NCI-H2107 (cell line): ENCODE measurements at places on chromosomes 6 and 20.

GRCh38 chr6:150373260-150373701 is 4.5 kb downstream of the IYD start:
- no peak for DNase-seq

GRCh38 chr6:61886608-61887259 is 399.3 kb downstream of the KHDRBS2 start:
- DNase-seq, result no peak

GRCh38 chr6:21598674-21599023 is 5.1 kb downstream of the SOX4 start:
- no peak for DNase-seq

- DNase-seq, result no peak
Observed at GRCh38 chr6:100479179-100480035, 14.7 kb upstream of the SIM1 start.

DNA sequence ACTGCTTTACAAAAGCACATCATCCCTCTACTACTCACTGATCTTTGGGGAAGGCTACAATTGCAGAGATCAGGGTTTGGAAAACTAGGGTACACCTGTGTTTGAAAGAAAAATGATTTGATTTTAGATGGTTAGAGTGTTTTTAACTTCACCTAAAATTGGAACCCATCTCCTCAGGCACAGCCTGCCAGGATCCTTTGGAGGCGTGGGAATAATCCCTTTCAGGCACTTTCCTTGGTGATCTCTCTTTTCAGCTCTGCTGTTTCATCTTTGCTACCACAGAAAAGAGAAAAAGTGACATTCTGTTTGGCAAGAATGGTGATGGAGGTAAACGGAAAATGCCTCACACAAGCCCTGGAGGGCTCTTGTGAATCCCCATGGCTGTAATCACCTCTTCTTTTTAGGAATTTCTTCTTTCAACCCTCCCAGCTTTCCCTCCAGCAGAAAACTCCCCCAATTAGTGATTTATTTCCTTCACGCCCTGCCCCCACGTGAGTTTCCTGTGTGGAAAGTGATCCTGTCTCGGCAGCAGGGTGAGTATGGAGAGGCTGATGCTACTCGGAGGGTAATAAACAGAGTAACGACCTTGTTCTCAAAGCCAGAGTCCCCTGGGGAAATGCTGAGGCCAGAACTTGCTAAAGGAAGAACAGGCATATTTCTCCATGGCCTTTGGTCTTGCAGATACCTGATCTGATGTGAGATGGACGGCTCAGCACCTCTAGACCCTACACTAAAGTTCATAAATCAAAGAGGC is 9.2 kb downstream of the KCNG1 start:
- no peak for DNase-seq

DNA sequence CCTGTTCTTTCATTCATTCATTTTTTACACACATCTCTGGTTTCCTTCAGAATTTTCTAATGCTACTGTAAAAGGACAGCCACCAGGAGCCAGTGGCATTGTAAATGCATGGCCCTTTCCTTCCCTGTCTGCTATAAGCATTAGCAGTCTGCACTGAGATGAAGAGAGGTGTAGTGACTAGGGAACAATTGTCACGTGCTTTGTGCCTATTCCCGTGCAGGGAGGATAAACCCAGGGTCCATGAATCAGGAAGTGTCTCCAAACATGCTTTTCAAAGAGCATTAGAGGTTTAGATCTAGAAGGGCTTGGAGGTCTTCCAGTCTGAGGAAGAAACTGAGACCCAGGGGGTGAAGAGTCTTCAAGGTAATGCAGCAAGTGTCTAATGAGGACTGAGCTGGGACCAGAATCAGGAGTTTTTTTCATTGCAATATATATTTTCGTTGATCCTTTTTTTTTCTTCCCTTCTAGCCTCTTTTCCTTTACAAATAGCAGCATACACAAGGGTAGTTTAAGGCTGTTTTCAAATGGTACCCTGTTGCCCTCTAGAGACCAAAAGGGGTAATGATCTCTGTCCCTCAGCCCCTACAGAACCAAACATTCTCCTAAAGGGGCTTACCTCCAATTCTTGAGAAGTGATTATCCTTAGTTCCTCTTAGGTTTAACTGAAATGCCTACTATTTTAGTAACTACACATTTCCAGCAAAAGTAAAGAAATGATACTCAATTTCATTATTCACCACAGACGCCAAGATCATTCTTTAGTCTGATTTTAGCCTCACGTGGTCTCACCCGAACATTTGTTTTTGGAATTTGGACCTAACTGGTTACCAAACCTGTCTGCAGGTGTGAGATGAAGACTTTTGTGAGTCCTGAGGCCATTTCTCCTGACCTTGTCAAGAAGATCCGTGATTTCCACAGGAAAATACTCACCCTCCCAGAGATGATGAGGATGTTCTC is 6.6 kb downstream of the TRIM15 start:
- no peak for DNase-seq

DNA sequence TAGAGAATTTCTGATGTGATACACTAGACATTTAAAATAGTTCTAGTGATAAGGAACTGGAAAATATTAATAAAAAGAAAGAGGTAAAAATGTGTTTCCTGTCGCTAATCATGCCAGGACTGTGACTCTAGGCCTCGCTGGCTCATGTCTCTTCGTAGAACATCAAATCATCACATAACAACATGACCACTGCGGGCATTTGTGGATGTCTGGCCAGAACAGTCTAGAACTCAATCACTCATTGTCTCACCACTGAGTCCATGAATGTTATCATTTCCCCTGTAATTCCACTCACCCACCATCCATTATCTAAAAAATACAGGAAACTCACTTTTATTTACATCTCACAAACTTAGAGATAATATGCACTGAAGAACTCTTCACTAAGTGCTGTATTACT is 3.4 kb downstream of the HMGN3 start:
- no peak for DNase-seq

DNA sequence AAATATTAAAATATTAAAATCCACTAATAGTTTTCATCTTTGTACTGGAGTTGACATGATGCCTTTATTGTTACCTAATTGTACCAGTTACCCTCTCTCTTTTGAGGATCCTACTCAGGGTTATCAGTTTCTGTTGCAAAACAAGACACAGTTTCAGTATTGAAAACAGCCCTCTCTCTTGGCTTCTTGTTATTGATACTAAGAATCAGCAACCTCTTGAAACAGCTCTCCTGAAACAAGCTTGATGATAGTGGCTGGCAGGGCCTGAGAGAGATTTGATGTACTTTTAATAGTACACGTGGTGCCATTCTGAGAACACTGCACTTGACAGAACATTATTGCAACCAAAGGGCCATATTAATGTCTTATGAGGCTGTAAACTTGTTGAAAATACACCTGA is 64.9 kb upstream of the MEI4 start:
- DNase-seq, result no peak

DNA sequence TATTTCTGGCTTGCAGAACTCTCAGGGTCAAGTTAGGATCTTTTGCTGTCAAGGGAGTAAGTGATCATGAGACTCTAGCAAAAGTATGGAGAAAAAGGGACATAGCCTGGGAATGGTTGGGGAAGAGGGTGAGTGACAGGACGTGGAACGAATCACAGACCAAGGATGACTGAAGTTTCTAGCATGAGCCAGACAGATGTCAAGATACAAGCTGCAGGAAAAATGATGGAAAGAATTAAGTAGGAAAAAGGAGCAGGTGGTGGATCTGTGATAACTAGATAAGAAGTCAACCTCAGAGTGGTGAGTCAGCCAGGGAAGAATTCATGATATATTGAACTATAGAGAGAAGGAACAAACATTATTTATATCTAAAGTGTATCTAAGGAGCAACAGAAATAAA is 159.8 kb upstream of the SYNDIG1 start:
- no peak for DNase-seq

DNA sequence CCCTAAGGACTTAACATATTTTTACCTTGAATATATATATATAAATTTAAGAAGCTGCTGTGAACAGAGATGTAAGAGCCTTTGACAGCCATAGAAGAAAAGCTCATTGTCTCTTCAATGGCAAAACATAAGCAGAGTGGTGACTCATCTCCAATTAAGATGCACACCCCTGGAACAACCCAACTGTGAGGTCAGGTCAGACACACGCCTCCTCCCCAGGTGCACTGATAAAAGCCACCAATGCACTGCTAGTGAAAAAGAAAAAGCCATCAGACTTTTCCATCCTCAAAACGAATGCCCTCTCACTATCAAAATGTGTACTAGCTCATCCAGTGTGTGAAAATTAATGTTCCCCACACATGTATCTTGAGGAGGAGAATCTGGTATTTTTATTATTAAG is 100.1 kb downstream of the SMLR1 start:
- DNase-seq, result no peak

GRCh38 chr6:41670703-41671360 is 32.6 kb downstream of the MDFI start:
- no peak for DNase-seq

DNA sequence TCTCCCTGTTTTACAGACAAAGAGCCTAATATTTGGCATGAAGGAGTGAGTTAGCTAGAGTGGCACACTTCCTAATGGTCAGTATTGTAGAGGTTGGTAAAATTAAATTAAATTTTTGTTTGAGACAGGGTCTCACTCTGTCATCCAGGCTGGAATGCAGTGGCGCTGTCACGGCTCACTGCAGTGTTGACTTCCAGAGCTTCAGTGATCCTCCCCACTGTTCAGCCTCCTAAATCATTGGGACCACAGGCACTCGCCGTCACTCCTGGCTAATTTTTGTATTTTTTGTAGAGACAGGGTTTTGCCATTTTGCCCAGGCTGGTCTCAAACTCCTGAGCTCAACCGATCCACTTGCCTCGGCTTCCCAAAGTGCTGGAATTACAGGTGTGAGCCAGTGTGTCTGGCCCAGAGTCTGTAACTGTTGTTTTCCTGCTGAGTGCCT is 70.9 kb downstream of the SCAND1 start:
- no peak for DNase-seq

DNA sequence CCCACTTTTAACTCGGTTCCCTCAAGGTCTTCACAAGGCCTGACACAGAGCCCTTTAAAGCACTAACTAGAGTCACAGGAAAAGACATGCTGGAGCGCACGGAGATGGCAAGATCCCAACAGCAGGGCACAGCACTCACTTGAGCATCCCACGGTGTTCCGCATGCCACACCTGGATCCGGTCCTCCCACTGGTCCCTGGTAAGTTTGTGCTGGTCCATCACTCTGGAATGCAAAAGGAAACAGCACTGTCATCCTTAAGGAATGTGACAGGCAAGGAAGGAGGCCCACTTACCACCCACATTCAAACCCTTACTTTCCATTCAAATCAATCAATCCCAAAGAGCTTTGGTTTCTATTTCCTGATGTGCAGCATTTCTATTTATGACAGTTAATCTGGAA is 34.7 kb downstream of the EZR start:
- no peak for DNase-seq

DNA sequence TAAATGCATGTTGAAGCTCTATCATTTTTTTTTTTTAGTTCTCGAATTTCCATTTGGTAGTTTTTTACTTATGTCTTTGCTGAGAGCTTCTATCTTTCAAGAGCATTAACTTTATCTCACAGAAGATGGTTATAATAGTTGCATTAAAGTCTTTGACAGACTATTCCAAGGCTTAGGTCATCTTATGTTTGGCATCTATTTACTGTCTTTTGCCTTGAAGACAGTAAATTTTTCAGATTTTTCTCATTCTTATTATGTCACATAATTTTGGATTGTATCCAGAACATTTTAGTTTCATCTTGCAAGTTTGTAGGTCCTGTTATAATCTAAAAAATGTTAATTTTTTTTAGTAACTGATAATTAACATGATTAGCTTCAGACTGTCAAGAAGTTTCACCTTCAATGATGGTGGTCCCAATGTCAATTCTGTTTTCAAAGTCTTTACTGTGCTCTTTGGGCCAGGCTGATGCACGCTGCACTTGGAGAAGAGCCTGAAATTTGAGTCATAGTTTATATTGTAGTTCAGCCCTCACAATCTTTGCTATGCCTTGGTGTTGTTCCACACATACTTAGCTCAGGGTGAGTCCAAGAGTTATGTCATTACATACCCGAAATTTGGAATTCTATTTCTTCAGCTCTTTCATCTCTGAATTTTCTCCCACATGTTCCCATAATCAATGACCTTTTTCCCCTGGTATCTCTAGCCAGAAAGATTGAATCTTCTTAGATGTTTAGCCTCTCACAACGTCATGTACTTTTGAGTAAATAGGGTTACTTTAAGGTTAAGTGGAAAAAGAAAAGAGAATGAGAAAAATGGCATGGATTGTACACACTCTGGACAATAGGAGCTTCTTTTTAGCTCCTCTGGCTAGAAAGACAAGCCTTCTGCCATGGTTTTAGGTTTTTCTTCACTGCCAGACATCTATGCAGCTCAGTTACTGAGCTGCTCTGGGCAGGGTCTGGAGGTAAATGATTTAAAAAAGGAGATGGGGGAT is 110.3 kb upstream of the BTBD3 start:
- no peak for DNase-seq

- no peak for DNase-seq
Observed at GRCh38 chr20:672963-673602, 2.5 kb downstream of the SCRT2 start.

DNA sequence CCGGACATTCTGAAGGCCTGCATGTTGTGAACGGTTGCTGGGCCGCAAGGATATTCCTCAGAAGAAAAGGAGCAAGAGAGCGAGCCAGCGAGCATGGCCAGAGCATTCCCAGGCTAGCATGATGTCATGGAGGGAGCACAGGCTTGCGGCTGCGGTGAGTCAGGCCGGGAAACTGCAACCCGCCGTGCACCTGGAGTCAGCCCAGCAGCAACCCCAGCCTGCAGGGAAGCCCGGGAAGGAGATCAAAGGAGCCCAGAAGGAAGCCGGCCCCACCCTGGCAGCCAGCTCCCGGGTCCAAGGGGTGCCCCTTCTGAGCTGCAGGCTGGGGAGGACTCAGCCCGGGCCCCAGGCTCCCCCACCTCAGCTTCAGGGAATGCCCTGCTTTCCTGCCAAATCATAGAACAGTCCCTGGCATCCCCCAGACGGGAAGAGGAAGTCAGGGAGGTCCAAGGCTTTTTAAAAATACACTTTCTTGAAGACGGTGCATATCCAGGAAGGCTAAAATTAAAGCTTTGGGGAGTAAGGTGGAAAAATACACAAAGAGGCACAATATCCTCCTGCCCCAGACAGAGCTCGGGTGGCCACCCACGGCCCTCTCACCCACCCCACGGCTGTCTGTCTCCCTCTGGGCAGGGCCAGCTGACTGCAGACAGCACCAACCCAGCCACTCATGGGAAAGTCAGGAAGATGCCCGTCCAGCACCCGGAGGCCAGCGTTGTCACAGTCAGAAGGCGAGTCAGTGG is 53.7 kb downstream of the BMP7 start:
- DNase-seq, result no peak
